ENCODE measurements at places on chromosomes 13 and 19. TPM values are rescaled to one million over a fixed set of nuclear protein-coding genes. Genes with fewer than 3 reads are reported as not detected.

GRCh38 chr13:93552596-93552995 is 326.0 kb downstream of the GPC6 start:
- no peak for DNase-seq

- no peak for DNase-seq
Measured at GRCh38 chr13:30103161-30103840, 204.1 kb downstream of the KATNAL1 start.

DNA sequence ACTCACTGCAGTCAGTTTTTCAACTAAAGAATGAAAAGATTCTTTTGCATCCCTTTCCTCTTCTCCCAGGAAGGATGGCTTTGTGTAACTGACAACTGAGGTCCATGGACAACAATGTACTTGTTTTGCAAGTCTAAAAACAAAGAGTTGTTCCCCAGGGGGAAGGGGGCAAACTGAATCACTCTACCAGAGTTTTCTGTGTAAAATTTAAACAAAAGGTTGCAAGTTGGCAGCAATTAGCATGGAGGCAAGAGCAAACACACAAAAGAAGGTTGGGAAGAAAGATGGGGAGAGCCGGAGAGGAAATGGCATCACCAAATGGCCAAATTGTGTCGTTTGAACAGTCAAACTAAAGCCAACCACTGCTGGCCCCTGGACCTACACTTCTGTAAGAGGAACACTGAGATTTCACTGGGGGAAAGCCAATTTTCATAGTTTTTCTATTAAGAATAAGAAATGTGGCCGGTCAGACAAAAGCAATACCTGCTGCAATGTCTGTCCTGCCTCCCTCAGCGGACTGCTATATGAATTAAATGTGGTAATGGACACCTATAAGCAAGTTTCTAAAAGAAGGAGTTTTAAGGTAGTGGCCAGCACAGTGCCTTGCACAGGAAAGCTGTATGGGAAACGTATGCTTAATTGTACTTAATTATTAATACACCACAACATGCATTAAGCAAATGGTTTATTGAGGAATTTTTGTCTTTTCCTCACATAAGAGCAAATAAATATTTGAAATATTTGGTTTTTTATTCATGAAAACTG is 16.1 kb upstream of the SACS start:
- DNase-seq = no peak

- no peak for DNase-seq
Measured at GRCh38 chr13:51998723-51999509, 12.3 kb downstream of the ATP7B start.

DNA sequence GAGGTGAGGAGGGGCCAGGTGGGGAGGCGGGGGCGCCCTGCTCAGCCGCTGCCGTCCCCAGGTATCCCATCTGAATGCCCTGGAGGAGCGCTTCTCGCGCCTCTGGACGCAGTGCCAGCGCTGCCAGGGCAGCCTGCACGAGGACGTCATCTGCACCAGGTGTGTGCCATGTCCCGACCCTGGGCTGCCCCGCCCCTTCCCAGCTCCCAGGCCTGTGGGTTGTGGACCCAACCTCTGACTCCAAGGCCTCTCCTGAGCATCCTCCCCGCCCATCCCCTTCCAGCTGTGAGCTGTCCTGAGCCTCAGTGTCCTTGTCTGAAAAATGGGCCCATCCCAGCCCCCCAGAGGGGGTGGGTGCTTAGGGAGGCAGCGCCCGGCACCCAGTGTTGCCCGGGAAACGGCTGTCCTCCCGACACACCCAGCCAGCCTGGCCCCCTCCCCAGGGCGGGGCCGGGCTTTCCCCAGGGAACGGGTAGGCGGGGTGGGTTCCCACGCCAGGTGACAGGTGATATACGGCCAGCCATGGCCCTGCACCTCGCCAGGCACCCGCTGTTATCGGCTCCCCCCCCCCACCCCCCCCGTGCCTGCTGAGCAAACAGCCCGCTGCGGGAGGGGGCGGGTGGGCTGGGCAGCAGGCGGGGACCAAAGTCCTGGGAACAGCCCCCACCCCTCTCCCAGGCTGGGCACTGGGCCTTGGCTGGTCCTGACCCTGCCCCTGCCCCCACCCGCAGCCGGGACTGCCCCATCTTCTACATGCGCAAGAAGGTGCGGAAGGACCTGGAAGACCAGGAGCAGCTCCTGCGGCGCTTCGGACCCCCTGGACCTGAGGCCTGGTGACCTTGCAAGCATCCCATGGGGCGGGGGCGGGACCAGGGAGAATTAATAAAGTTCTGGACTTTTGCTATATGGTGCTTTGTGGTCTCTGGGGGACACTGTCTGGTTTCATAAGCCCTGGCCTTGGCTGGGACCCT is 1.3 kb upstream of the SPIB start:
- no peak for DNase-seq

DNA sequence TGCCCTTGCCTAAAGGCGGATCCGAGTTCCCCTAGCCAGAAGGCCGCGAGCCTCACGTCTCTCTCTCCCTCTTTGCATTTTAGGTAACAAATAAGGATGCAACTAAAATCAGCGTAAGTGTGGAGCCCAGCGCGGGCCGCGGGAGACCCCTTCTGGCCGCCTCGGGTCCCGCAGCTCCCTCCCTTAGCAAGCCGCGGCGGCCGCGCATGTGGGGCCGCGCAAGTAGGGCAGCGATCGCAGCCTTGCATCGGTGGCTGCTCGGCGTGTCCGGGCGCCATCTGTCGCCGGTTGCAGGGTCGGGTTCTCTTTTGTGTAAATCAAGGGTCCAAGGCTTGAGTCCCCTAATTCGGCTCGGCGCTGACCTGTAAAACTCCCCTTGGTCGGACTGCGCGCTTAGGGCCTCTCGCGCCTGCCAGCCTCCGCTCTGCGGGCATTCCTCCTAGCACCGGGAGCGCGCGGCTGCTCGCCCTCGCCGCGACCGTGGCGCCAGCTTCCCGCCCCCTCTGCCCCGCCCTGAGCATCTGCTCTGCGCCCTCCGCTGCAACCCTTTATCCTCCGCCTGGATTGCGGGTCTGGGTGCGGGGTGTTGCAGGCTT is 2.7 kb downstream of the VSTM2B start:
- DNase-seq = no peak

DNA sequence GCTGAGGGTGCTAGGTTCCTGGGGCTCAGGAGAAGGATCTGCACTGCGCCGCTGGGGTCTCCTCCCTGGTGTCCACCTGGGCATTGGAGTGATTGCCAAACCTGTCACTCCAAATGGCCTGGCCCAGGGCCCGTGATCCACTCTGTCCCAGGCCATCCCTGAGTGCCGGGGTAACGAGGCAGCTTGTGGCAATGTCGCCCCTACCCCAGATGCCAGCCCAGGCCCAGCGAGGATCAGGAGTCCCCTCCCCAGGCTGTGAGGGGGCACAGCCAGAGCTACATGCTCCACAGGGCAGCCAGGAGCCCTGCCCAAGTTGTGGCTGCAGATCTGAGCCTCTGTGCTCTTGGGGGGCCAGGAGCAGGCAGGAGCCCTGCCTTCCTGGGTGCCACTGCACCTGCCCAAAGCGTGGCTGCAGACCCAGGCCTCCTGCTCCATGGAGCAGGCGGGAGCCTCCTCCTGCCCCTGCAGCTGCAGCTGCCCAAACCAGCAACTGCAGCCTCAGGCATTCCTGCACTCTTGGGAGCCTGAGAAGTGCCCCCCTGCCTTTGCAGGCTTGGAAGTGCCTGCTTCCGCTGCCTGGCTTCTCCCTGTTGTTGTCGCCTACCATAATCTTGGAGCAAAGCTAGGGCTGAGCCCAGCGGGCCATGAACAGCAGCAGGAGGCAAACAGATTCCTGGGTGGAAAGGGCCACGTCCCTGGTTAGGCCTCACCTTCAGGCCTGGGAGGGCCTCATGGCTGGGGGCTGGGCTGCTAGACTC is 4.6 kb downstream of the IGFL4 start:
- DNase-seq = no peak

DNA sequence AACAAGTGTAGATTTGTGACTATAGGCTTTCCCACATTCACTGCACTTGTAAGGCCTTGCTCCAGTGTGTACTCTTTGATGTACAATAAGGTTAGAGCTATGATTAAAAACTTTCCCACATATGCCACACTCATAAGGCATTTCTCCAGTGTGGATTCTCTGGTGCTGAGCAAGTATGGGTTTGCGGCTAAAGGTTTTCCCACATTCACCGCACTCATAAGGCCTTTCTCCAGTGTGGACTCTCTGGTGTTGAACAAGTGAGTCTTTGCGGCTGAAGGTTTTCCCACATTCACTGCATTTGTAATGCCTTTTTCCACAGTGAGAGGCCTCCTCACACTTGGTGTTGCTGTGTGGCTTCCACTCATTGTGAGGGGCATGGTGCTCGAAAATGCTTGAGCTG is 3.7 kb downstream of the ZNF772 start:
- no peak for DNase-seq

DNA sequence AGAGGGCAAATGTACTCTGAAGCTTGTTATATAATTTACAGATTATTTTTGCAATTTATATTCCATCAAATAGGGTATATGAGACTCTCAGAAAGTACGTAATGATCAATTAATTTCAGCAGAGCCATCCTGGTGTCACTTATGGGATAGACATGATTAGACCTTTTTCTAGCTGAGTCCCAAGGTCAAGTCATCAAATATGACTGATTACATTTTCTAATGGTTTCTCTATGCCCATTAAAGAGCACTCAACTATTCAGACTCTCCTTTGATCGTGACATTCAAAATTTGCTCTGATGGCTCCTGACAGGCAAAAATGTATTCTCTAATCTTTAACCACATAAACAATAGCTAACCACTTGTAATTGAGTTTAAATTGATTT is 469.2 kb downstream of the COG6 start:
- DNase-seq = no peak

DNA sequence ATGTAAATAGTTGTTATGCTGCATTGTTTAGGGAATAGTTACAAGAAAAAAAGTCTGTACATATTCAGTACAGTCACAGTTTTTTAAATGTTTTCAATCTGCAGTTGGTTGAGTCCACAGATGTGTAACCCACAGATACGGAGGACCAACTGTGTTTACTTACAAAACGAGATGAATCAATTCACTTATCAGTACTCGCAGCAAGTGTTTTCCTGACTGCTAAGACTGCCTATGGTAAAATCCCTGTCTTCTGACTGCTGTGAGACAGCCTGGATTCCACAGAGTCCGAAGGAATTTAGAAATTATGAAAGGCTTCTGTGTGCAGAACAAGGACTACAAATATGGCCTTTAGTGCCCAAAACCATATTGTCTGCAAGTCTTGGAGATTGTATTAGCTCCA is 45.7 kb upstream of the C1QTNF9 start:
- DNase-seq = no peak

- DNase-seq = peak; percentile 63
Measured at GRCh38 chr19:50475736-50476223, 527 bp upstream of the EMC10 start.

DNA sequence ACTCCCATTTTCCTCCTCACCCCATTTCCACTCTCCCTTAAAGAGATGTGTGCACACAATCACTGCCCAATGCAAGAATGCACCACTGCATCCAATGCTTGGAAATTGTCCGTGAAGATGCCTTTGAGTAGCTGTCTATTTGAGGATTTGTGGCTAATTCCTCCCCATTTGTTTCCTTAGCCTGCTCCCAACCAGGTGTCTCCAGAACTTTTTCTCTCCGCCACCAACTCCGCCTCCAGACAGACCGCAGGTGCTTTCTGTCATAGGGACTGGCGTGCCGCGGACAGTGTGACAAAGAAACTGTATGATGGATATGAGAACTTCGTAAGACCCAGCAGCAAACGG is 461 bp upstream of the TM9SF2 start:
- no peak for DNase-seq

- DNase-seq = no peak
Measured at GRCh38 chr13:92602560-92602959, 624.0 kb upstream of the GPC6 start.

- DNase-seq = no peak
Measured at GRCh38 chr13:50167224-50167947, 152.1 kb downstream of the KCNRG start.

- peak; percentile 88 for DNase-seq
Measured at GRCh38 chr19:55341171-55341588, 1.5 kb downstream of the KMT5C start.

DNA sequence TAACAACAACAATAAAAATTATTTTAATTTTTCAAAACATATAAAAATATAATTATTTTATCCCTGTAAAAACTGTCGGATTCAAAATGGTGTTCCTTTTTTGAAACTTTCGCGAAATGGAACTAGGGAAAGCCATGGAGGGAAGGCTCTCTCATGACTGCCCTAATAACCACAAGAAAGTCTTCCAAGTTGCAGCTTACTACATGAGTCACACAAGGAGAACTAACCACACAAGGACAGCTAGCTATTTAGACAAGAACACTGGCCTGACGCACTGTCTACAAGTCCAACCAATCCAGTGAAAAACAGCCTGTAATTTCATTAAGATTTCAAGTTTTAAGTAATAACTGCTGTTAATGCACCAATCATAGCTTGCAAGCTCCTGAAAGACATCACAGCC is 319.2 kb upstream of the PCDH9 start:
- DNase-seq = no peak

DNA sequence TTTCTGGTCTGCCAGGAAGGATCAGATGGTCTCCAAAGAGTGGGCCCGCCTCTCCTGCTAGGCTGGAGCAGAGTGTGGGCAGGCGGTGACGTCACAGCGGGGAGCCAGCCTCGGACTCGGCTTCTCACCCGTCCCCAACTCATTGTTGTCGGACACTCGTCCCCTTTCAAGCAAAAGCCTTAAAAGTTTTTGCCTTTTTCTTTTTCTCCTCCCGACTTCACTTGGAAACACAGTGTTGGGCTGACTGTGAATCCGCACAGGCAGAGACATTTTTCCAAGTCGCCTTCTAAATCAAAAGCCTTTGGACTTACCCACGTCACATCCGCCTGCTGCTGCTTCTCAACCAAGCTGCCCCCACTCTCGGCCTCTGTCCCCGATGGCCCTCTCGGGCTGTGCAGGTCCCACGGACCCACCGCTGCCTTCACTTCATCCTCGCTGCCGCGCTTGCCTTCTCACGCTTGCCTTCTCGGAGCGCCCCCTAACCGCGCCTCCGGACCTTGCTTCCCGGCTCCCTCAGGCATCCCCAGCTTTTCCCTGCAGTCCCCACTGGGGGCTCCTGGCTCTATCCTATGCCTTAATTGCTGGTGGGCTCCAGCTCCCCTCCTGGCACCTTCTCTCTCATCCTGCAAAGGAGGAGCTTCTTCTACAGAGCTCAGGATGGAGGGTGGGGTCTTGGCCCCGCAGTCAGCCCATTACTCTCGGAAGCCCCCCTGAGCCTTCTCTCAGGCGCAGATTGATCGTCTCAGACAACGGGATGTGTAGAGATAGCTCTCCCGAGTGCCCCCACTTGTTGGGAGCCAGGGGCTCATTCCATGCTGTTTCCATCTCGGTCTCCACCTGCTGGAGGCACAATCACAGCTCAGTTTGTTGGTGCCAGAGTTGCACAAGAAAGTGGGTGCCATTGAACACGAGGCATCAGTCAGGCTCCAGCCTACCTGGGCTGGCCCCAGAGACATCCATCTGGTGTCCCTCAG is 3.9 kb upstream of the ZNF135 start:
- no peak for DNase-seq

- no peak for DNase-seq
Measured at GRCh38 chr13:97912139-97912535, 41.3 kb upstream of the IPO5 start.

- DNase-seq = no peak
Measured at GRCh38 chr19:42628411-42629140, 33.9 kb upstream of the CEACAM8 start.

The MUC16 gene
- 2.2 TPM for total RNA-seq

The PRR12 gene
- total RNA-seq = 32.0 TPM

The CATSPERD gene
- total RNA-seq = 6.4 TPM

The NMRK2 gene
- total RNA-seq = not detected

The TEX26 gene
- total RNA-seq = 0.27 TPM

The ZNF229 gene
- total RNA-seq = 2.8 TPM

The PSPN gene
- total RNA-seq = 2.2 TPM

The KIR3DL2 gene
- total RNA-seq = not detected

The MIA gene
- 1.7 TPM for total RNA-seq

The SULT2A1 gene
- total RNA-seq = not detected

The POSTN gene
- total RNA-seq = 14.5 TPM

The SIGLEC11 gene
- 7.7 TPM for total RNA-seq

Data from lower lobe of right lung (tissue), 2 donors.